Fibroblast of upper back skin (primary cell): ENCODE measurements at places on chromosomes 5 and 9.

DNA sequence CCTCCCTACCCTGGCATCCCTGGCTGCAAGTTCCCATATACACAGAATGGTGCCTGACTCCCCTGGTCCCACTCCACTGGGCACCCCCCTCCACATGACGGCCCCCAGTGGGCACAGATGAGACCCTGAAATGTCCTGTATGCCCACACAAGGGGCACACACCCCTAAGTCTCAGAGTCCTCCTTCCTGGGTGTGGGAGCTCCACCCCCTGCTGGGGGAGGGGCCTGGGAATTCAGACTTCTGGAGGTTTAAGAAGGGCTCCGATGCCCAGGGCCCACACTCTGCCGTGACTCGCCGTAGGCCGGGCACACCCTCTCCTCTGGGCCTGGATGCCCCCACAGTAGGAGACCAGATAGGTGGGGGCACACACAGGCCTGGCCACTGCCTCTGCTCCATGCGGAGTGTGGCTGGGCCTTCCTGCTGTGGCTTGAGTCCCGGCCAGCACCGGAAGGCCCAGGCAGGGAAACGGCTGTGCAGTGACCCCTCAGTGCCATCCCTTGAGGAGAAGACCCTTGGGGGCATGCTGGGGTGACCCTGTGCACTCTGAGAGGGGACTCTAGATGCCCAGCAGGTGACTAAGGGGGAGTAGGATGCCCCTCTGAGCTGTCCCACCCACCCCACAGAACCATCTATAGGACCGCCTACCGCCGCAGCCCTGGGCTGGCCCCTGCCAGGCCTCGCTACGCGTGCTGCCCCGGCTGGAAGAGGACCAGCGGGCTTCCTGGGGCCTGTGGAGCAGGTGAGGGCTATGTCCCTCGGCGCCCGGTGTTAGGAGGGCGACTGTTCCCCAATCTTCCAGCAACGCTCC, 6.5 kb downstream of the EGFL7 start:
- no peak for DNase-seq

GRCh38 chr9:72268961-72269360, 96.0 kb downstream of the ZFAND5 start:
- DNase-seq: no peak

- peak; percentile 23 for DNase-seq
These were observed 420.1 kb downstream of the MTRR start for GRCh38 chr5:8288897-8289516.

GRCh38 chr5:66351813-66352212, 207.7 kb downstream of the SREK1 start:
- DNase-seq: no peak

DNA sequence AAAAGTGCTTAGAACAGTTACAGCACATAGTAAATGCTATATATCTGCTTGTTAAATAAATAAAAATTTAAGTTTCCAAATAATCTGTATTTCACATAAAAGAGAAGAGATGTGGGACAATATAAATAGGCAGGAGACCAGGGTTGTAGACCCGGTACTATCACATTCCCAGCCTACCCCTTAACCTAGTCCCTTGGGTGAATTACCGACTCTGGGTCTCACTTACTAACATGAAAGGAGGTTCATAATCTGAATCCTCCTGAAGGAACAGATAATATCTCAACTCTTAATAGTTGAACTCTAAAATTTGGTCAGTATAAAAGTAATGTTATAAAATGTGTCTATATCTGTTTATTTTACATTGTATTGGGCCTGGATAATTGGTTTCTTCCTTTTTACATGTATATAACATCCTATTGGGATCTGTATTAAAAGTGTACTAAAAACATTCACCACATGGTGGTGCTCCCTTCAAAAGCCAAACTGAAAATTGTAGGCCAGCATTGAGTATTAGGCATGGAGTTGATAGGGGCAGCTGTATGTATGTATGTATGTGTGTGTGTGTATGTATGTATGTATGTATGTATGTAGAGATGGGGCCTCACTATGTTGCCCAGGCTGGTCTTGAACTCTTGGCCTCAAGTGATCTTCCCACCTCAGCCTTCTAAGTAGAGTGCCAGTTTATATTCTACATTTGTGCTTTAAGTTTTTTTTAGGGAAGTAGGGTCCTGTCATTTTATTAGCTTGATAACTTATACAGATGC, 64.2 kb upstream of the ABL1 start:
- DNase-seq: peak; percentile 80

DNA sequence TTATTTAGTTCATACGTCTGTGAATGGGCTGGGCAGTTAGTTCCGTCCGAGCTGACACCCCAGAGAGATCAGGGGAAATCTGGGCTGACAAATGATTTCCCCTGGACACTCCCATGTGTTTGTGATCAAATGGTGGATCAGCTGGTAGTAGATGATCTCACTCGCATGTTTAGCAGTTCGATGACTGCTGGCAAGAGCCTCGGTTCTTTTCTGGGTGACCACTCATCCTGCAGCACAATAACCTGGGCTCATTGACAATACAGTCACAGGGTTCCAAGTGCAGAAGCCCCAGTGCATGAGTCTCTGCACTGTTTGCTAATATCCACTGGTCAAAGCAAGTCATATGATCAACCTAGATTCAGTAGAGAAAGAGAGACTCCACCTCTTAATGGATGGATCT, 155.9 kb downstream of the NR2F1-AS1 start:
- DNase-seq: peak; percentile 13

GRCh38 chr9:121213136-121213806, 11.6 kb upstream of the RAB14 start:
- peak; percentile 90 for DNase-seq

DNA sequence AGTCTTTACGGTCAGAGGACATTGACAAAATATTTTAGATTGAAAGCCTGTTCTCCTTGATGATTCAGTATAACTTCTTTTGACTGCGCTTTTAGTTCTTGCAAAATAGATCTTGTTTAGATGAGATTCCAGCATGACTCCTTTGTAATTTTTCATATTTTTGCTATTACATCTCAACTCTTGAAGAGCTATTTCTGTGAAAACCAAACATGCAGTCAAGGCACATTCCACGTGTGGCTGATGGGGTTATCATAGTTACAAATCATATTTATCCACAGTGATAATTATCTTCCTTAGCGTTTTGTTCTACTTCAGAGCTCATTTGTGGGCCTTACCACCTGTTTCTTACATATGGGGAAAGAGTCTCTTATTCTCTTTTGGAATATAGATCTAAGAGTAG, 238.8 kb upstream of the DMRT1 start:
- DNase-seq: no peak

DNA sequence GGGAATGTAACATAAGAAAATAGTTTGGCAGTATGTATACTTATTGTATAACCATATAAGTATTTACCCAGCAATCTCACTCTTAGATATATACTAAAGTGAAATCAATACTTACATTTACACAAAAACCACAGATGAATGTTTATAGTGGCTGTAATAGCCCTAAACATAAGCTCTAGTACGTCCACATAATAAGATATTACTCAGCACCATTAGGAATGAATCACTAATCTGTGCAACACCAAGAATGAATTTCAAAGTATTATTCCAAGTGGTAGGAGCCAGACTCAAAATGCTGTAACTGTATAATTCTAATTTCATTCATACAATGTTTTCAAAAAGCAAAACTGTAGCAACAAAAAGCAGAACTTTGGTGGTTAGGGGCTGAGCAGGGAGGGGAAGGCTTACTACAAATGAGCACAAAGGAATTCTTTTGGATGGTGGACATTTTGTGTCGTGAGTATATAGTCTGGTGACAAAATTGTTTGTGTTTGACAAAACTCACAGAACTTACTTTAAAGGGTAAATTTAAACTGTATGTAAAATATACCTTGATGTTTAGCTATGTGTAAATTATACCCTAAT, 11.9 kb upstream of the C5orf46 start:
- no peak for DNase-seq
